ENCODE measurements at places on chromosomes 11 and 22. TPM values are rescaled to one million over a fixed set of nuclear protein-coding genes. Genes with fewer than 3 reads are reported as not detected.

GRCh38 chr11:72642043-72642883, 32.0 kb downstream of the PDE2A start:
- DNase-seq: no peak

DNA sequence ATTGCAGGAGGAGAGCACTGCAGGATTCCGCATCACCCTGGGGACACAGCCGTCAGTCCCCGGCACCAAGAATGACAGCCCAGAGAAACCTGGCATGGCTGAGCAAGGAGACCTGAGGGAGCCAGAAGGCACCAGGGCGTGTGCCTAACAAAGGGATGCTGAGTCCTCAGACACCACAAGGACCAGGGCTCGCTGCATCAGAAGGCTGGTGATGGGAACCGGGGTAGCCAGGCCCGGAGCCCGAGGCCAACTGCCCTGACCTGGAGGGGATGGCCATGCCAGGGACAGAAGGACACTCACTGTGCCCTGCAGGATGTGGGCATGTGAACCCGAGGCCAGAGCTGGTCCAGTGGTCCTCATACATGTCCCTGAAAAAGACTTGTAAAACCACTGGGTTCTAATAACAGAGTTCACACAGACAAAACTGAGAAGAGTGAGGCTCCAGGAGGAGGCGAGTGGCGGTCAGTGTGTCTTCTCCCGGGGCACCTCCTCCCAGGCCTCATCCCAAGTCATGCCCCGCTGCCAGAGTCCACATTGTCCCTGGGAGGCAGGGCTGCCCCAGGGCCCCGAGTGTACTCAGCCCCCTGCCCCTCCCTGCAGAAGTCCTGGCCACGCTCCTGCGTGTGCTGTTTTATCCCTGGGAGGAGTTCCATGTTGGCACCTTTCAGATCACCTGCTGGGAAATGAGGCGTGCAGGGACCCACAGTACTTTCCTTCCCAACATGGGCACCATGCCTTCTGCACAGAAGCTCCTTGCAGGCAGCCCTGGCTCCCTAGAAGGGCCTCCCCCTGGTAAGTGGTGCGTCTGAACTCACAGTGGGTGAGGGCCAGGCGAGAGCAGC, 42.5 kb downstream of the TBX1 start:
- DNase-seq: no peak

DNA sequence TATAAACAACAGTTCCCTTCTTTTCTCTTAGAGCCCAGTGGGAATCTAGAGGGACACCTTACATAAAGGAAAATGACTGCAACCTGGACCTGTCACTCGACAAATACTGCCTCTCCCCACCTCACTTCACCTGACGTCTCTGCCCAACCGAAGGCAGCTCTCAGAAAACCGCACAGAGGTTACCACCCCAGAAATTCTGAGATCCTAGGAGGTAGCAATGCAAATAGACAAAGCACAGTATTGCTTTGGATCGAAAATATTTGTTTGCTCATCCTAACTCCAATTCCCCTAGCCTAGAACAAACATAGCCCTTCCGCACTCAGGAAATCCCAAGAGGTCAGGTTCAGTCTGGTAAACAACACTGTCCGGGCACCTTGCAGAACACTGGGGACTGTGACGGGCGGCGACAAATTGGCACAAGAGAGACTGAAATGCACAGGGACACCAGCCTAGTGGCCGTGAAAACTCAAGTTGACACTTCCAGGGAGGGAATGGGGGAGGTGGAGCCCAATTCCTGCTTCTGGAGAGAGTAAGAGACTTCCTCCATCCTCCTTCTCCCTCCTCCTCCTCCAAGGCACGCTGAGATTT, 420 bp upstream of the TRIM44 start:
- DNase-seq: no peak

DNA sequence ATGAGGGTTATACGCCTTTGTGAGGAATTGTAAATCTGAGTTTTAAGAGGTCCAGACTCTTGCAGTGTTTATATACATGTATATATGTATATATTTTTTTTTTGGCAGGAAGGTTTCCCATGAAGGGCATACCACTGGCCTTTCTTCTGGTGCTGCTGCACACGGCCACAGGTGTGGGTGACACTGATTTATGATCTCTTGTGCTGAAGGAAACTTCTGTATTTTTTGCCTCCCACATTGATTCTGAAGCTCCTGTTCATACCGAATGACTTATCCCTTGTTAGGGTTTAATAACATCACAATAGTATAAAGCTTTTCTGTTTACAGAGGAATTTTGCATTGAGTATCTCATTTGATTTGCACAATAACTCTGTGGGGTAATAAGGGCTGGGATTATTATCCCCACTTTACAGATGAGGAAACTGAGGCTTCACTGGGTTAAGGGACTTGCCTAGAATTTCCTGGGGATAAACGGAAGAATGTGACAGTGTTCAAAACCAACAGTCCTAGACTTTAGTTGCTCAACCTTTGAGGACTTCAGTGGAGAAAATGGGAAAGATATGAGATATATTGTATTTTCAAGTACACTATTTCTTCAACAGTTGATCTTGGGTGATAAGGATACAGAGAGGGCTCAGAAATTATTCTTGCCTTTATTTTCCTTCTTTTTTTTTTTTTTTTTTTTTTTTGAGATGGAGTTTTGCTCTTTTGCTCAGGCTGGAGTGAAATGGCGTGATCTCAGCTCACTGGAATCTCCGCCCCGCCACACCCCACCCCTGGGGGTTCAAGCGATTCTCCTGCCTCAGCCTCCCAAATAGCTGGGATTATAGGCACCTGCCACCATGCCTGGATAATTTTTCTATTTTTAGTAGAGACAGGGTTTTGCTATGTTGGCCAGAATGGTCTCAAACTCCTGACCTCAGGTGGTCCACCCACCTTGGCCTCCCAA, 70.1 kb downstream of the MICAL2 start:
- no peak for DNase-seq

Gene DDX25
- polyA plus RNA-seq: 6.9 TPM

Gene CLTCL1
- 7.0 TPM for polyA plus RNA-seq

- no peak for DNase-seq
Observed at GRCh38 chr11:33000181-33000580, 15.5 kb upstream of the DEPDC7 start.

DNA sequence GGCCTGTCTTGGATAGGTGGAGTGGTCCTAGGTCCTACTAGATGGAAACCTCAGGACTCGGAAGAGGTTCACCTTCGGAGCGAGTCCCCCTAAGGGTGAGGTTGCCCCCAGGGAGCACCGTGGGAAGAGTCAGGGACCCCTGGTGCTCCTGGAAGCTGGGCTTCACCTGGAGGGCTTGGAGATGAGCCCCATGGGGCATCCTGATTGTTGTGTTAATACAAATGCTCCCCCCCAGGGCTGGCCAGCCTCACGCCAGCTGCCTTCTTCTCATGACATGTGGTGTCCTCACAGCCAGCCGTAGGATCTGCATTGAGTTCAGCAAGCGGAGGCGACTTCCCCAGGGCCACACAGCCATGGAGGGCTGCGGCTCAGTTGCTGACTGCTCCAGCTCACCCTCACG, 1487.5 kb downstream of the BRD1 start:
- DNase-seq: no peak

DNA sequence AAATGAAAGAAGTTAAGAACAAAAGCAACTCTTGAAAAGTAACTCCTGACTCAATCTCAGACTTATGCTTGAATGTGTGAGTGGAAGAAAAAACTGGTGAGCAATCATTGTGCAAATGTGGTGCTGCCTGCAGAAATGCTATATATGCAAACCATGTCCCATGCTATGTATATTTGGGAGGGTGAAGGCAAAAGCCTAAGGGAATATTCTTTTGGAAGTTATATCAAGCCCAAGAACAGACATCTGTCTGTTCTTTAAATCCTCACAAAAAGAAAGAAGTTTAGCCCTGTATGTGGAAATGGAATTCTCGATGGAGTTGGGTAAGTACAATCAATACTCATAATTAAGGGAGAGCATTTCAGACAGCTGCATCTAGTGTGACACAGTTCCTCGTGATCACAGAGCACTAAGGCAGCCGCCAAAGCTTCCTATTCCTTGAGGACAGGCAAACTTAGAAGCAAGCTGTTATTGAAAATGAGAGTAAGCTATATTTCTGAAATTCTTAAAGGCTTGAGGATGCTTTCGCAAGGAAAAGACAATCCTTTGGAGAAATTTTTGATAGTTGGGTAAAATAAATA, 406.5 kb upstream of the CHORDC1 start:
- DNase-seq: no peak

DNA sequence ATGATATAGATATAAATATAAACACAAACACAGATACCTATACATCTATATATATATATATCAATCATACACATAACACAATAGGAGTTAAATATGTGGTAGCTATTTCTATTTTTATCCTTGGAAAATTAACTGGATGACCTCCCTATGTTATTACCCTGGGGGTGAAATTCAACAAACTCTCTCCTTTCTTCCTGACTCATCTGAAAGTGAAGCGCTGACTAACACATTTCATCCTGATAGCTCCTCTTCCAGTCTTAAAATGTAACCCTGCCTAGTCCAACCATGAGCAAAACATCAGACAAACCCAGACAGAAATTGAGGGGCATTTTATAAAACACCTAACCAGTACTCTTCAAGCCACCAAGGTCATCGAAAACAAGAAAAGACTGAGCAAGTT, 220.6 kb upstream of the ISX start:
- DNase-seq: no peak

DNA sequence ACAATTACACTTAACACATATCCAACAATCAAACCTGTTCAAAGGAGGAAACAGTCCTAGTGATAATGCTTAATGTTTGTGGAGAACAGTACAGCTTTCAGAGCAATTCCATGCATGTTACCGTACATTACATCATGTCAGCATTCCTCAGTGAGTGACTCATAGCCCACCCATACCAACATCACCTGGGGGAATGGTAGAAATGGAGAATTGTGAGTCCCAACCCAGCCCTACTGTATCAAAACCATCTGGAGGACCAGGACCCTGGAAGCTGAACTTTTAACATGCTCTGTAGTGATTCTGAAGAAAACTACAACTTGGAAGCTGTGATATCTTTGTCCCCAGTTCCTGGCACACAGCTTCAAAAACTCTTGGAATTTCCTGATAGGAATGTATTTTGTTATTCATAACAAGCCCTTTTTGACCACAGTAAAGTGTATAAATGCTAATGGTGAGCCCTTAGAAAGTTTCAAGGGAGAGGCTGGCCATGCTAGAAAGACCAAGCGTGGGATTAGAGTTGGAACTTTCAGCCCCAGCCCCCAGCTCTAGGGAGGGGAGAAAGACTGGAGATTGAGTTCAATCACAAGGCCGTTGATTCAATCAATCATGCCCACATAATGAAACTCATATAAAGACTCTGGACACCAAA, 301.1 kb downstream of the BUD13 start:
- no peak for DNase-seq

GRCh38 chr11:79439886-79440570, 802 bp downstream of the TENM4 start:
- peak; percentile 29 for DNase-seq

DNA sequence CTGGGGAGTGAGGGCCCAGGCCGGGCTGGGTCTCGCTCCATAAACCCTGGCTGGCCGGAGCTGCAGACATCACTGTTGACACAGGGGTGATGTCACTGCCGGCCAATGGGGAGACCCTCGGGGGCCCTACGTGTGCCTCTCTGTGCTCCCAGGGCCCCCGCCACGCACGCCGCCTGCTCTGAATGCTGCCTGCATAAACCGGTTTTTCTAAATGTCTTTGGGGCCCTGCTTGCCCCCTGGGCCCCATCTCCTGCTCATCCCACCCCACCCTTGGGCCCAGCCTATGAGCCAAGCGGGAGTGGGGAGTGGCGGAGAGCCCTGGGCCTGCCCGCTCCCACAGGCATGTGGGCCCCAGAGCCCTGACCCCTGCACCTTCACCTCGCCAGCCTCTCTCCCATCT, 7.7 kb downstream of the H19 start:
- DNase-seq: no peak

Gene MAFF
- polyA plus RNA-seq: 3.9 TPM

DNA sequence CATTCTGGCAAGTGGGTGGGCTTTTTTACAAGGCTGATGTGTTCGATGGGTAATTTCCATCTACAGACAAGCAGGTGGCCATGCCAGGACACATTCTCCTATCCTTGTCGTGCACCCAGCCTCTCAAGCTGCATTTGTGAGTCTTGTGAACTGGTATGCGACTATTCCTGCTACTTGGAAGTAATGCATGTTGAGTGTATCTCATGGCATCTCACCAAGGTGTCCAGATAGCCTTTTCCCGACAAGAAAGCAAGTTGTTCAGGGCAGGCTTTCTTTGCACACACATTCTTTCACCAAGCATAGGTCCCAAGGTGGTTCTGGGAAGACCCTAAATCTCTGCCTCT, 18.8 kb upstream of the SYT13 start:
- no peak for DNase-seq

DNA sequence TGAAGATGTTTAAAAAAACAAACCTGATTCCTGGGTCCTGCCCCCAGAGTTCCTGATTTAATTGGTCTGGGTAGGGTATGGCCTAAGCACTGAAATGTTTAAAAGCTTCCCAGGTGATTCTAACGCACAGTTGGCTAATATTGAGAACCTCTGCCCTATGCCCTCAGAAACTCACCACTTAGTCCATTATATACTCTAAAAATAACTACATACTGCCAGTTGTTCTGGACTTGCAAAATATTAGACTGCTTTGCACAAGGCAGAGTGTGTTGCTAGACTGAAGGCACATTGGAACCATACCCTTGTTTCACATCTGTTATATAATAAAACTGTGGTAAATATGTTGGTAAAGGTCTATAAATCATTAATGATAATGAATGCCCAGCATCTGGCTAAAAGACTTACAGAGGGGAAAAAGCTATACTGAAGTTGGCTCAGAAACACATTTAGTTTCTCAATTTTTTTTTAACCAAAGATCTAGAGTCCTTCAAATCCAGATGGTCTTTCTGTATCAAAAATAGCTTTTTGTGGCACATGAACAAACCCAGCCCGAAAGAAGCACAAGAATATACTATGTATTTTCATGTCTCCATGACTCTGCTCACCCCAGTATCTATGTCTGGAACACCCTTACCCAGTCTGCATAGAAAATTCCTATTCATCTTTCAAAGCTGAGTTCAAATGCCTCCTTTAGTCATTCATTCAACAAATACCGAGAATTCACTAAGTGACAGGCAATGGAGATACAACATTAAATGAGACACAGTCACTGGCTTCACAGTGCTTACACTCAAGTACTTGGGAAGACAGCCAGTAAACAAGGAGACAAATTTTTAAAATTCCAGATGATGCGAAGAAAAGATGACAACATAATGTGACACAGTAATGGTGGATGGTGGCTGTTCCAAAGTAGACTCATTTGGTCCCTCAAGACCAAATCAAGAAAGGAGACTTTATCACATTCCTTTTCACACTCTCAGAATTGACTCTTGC, 44.1 kb downstream of the RBFOX2 start:
- DNase-seq: no peak

GRCh38 chr22:26673486-26673885, 16.1 kb downstream of the MIAT start:
- DNase-seq: no peak

DNA sequence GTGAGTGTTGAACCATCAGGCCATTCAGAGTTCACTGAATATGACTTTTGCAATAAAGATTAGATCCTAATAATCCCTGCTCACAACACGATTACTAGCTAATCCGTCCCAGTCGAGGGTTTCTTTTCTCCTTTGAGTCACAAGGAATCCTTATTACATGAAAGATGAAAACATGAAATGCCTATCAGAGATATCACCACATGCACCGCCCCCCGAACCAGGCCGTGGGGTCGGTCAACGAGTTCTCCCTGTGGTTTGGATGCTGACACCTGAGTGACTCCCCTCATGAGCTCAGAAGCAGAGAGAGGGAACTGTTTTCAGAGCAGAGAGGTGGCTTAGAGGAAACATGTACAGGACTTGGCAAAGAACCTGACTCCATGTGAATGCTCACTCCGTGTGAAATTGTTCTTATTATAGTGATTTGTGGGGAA, 263.3 kb downstream of the ETS1 start:
- DNase-seq: no peak
